ENCODE measurements at places on chromosomes 4 and X.

DNA sequence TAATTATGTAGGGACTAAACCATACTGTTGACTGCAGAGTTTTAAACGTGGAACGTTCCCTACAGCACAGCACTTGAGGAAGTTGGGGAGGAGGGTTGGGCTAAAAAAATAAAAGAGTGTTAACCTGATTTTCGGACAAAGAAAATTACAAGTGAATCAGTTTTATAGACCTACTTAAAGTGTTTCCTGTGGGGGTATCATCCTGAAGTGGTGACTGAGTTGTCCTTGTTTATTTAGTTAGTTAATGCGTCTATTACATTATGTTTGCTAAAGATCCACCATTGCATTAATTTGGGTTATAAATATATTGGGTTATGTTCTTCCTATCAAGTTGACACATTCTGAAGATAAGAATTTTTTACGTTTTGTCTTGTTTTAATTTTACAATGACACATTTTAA, 14.7 kb downstream of the UNC5C start:
- DNase-seq: no peak

GRCh38 chr4:163587867-163588266, 93.4 kb downstream of the TMA16 start:
- no peak for DNase-seq

- no peak for DNase-seq
These were observed 23.5 kb downstream of the OTC start for GRCh38 chrX:38375891-38376290.

- DNase-seq: no peak
These were observed at the start of gene LRAT for GRCh38 chr4:154743683-154744340. Gene LRAT (plus strand): TSS chr4:154744000. CDS start chr4:154744327, 327 bp downstream.

- DNase-seq: no peak
These were observed 37.1 kb downstream of the PCDH10 start for GRCh38 chr4:133186210-133186609.

- no peak for DNase-seq
These were observed 1086.0 kb downstream of the NLGN4X start for GRCh38 chrX:5142644-5143043.

DNA sequence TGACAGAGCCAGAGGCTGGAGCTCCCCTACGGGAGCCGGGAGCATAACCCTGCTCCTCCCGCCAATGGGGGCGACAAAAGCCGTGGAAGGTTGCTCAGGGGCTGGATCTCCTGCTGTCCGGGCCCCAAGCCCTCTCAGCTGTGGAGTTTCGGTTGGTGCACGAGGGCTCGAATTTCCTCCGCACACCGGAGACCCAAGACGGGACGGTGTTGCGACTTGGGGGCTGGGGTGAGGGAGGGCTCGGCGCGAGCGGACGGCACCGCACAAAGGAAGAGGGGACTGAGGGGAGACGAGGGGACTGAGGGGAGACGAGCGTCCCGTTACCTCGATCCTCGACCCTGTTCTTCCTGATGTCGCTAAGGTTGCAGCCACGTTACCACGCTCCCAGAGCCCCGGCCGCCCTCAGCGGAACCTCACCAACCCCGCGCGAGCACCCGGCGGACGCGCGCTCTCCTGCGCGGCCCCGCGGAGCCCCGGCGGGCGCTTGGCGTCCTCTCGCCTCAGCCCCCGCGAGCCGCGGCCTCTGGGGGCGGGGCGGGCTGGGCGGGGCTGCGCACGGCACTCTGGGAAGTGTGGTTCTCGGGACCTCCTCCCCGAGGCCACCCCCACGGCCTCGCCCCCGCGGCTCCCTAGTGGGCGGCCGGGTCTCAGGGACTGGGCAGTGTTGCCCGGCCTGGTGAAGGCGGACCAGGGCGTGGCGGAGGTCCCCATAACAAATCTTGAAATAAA, at the start of gene KLHL8:
Gene KLHL8 (minus strand): TSS at position 525 of the 729 bp plus-strand sequence. CDS start 25,079 bp downstream, outside the sequence.
- peak; percentile 74 for DNase-seq

DNA sequence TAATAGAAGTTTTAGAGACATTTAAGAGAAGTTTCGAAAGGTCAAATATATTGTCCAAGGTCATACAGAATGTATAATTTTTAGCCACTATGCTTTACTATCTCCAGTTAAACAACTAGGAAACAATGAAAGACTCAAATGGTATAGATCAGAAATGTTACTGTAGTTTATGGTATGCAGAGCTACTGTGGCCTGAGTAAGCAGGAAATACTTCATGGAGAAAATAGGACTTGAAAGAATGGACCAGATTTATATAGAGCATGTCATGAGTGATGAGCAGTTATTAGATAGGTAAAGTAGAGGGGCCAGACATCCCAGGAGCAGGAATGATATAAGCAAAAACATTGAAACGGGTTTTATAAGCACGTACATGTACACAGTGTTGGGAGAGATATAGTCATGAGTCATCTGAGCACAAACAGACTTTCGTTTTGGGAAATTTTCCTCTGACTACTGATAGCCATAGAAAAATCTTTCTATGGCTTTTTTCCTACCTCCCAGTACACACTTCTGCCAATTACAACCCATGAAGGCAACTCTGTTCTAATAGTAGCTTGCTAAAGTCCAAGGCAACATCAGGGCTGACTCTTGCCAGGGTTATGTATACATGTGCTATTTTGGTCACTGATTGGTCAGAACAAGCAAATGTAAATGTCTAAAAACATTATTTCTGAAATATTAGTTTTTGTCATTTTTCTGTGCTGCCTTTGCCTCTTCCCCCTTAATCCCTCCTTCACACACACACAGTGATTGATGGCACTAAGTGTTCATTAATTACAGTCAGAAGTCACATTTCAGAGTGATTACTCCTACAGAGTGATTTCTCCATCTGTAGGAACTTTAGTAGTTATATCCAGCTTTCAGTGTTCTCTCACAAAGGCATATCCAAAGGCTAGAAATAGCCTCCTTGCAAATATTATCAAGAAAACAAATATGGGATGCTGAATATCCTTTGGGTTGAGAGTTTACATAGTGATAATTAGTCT, 198.7 kb downstream of the ENOX2 start:
- DNase-seq: no peak

- DNase-seq: no peak
These were observed 65.2 kb upstream of the FAM47B start for GRCh38 chrX:34877436-34877835.

DNA sequence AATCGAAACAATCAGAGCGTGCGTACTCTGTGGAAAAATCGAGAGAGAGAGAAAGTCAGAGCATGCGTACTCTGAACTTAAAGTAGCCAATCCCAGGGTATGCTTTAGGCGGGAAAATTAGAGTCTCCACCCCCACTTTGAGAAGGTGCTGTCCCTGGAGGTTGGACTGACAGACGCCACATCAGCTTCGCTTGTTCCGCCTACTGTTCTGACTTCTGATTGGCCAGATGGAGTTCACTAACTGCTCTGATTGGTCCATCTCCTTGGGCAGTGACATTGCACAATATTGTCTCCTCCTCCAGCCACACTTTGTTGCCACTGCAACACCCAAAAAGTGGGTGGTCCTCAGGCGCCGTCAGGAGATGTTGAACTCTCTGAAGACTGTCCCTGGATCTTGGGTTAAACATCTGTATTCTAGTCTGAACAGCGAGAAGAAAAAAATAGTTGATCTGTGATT, at the start of gene SSX5:
Gene SSX5 (minus strand): TSS at position 51 of the 457 bp plus-strand sequence. CDS start 1,437 bp downstream, outside the sequence.
- no peak for DNase-seq

DNA sequence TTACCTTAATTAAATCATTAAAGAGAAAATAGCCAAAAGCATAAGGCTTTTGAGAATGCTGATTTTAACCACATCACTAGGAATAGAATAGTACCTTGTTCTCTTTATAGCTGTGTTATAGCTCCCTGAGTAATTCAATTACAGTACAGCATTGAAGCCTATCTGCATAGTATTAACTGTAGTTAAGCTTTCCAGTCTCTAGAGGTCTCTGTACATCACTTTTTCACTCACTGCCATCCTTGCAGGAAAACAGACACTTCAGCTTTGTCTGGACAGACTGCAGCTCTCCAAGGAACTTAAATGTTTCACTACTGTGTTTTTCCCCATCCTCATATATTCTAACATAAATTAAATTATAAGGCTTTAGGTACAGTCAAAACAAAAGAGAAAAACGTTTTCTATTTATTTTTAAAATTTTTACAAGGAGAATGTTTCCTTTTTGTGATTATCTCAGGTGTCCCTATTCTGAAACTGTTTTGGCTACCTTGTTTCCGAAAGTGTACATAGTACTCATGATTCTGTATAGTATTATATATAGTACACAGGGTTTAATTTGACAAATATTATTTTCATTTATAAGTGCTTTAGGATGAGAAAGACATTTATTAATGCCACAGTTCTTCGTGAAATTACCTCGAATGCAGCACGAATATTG, 407.9 kb downstream of the PCDH18 start:
- DNase-seq: no peak

GRCh38 chr4:17667653-17668201, 53.3 kb downstream of the MED28 start:
- no peak for DNase-seq

DNA sequence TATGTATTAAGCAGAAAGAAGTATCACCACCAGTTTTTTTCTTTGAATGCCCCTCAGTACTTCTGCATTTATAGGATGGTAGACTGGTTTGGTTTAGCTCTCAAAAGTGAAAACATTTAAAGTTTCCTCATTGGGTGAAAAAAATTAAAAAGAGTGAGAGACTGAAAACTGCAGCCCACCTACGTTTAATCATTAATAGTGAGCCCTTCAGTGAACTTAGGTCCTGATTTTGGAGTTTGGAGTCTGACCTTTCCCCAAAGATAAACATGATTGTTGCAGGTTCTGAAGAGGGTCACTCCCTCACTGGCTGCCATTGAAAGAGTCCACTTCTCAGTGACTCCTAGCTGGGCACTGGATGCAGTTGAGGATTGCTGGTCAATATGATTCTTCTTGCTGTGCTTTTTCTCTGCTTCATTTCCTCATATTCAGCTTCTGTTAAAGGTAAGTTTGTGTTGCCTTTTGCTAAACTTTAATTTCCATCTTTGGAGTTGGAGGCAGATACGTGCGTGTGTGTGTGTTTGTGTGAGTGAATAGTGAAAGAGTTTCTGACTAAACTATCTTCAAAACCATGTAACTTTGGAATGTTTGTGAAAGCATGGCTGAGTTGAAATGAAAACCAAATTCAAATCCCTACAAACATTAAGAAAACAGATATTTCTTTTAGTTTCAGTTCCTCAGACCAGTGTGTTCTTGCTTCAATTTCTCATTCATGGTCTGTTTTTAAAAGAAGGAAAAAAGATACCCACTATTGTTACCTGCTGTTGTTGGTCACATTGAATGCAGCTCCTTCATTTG, at the start of gene MTTP:
Gene MTTP (plus strand): TSS at position 295 of the 795 bp plus-strand sequence. CDS start 86 bp downstream, at position 381.
- no peak for DNase-seq

GRCh38 chr4:185019456-185020292, 1.4 kb downstream of the HELT start:
- no peak for DNase-seq

GRCh38 chrX:130086447-130087206, 23.7 kb downstream of the ELF4 start:
- peak; percentile 27 for DNase-seq

DNA sequence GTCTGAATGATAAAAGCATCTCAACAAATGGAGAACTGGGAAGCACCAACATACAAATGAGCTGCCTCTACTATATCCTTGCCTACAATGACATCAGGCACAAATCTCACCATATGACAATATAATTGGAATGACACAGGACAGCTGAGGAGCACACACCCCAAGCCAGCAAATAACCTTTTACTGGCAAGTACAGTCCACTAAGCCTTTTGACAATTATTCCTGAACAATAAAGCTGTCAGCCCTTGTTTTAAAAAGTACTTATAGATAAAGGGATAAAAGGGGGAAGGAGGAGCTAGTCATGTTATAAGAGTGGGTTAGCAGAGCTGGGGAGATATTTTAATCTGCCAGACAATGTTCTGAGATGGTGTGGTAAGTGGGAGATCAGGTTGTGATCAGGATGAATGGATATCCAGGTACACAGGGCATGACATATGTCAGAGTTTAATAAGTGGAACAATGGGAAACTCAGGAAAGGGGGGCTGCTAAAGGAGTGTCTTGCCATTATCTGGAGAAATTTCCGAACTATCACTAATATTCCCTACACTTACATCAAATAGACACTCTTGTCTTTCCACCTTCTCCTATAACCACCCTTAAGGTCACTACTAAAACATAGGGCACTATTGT, 127.6 kb downstream of the GPC3 start:
- DNase-seq: no peak

- no peak for DNase-seq
These were observed 898 bp downstream of the CMC4 start for GRCh38 chrX:155070038-155070437.

- no peak for DNase-seq
These were observed 623.8 kb upstream of the DIPK2B start for GRCh38 chrX:45824471-45824870.

DNA sequence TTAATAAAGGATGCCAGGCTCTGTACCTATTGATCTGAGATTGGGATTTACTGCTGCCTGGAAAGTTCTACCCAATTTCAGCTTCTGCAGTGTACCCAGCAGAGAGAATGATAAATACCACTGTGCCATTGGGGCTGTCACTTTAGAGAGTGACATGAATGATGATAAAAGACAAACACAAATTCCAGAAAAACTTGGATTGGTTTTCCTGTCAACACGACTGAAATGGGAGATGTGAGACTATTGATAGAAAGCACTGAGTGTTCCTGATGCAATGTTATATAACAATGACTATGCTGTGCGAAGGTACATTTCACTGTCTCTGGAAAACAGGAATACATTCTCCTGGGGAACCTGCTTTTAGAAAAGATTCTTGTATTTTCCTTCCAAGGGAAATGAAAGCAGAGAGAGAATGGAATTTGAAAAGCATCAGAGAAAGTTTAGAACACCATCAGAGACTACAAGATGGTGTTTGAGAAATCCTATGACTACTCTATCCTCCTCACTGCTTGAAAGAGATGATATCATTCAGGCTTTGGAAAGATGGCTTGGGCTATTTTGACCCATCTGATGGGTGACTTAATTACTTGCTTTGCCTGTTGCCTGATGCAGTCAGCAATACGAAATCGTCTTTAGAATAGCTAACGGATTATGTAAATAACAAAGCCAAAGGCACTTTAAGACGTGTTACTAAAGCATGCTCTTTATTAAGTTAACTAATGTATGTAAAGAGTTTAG, 49.7 kb downstream of the MID1IP1 start:
- no peak for DNase-seq

- no peak for DNase-seq
These were observed 28.1 kb upstream of the ANOS1 start for GRCh38 chrX:8760021-8760420.

- DNase-seq: no peak
These were observed 11.0 kb upstream of the ADGRG2 start for GRCh38 chrX:19133231-19133630.

- DNase-seq: no peak
These were observed 5.7 kb downstream of the ARHGAP10 start for GRCh38 chr4:147737623-147738022.

GRCh38 chr4:18435781-18436180, 414.2 kb upstream of the LCORL start:
- no peak for DNase-seq

DNA sequence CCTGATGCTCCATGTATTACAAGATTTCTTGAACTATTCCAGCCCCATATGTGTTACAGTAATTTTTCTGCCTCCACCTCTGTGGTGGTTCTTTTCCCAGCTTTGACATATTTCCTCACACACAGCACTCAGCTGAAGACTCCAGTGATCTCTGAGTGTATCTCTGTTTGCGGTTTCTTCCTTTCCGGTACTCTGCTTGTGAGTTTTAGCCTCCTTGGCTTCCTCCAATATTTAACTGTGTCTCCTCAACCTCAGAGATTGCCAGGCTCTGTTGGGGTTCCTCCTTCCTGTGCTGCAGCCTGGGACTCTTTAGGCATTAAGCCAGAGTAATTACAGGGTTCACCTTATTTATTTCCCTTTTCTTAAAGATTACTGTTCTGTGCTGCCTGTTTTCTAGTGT, 73.2 kb downstream of the NFKB1 start:
- DNase-seq: no peak

GRCh38 chrX:136080766-136081165, 66.6 kb upstream of the FHL1 start:
- DNase-seq: no peak

- DNase-seq: no peak
These were observed 237.7 kb downstream of the GALNTL6 start for GRCh38 chr4:172050911-172051310.
